Endothelial cell of umbilical vein (primary cell): ENCODE measurements at places on chromosomes 7 and 10.

DNA sequence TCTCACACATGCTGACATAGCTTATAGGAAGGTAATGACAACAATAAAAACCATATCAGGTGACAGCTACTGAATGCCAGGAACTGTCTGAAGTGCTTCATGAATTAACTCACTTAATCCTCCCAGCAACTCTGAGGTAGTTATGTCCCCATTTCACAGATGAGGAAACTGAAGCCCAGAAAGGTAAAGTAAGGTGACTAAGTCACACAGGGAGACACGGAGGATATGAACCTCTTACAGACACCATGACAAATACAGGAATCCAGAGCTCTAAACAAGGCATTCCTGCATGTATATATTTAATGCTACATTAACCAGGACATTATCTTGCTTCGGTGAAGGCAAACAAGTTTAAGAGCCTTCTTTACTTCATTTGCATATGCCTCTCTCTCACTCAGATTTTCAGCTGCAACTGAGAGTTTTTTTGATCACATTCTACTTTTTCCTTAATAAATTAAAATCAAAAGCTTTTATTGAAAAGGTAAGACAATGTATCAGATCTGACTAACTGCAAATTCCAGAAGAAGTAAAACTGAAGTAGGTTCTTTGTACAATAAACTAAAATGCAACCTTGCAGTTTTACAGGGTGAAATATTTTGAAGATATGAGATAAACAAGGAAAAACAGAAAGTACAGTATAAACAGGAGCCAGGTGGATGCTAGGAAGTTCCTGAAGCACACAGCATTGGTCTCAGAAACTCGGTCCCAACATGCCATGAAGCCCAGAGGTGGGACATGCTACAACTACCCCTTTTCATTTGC is 79.5 kb downstream of the SGMS1 start:
- DNase-seq, result no peak

DNA sequence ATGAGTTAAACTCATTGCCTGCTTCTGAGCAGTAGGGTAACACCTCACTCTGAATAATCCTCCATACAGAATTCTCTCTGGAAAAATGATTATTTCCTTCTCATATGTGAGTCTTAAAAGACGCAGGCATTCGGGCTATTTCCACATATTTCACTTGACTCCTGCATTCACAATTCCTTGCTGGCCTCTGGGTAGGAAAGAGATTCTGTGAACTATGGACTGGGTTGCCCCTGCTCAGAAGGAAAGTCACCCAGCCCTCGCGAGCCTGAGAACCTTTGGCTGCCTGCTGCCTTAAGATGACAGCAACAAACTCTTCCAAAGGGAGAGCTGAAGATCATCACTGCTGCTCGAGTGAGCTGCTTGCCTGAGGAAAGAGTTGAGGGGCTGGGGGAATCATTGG is 216.8 kb downstream of the BAMBI start:
- no peak for DNase-seq

DNA sequence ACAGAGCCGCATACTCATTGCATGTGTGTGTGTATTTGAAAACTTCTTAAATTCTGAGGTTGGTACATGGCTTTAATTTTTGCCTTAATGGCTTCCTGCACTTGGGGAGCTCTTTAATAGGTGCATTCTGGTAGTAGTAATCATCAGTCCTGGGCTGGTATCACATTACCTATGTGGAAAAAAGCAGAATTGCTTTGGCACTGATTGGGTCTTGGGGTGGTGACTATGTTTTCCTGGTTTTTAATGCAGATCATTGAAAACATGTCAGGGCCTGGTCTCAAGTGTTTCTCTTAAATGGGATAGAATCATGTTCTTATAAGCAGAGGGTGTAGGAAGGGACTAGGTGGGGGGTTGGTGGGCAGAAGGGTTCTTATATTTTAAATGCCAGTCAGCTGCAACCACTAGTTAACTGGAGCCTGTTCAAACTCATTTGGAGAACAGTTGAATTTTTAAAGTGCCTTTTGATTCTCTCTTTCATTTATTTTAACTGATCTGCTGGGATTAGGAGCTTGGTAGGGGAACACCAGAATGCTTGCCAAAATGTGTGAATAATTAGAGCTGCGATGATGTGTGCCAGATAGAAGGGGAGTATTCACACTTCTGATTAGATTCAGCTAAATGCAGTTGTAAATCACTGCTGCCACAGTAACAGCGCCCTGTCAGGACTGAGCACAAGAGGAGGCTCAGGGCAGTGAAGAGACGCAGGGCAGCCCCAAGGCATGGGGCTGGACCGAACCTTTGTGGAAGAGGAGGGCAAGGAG is 633.5 kb upstream of the GALNT17 start:
- no peak for DNase-seq

- no peak for DNase-seq
Measured at GRCh38 chr10:14477408-14477710, 146.6 kb upstream of the FRMD4A start.
